ENCODE measurements at places on chromosomes 5 and 9.
A peak's percentile ranks its signal among the peaks of the same experiment; 100 is the strongest.

DNA sequence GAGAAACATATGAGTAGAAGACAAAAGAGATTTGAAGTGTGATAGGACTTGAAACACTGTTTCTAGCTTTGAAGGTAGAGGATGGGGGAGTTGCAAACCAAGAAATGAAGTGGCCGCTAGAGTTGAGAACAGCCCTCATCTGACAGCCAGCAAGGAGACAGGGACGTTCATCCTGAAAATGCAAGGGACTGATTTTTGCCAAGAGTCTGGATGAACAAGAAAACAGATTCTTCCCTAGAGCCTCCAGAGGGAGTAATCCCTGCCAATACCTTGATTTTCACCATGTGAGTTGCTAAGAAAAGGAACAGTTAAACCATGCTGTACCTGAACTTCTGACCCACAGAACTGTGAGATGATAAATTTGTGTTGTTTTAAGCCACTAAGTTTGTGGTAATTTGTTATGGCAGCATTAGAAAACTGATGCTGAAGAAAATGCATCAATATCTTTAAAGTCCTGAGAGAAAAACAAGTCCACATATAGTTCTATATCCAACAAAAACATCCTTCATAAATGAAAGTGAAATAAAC lies 154.0 kb upstream of the ADAMTSL1 start:
- DNase-seq: no peak

- DNase-seq: no peak
Observed at GRCh38 chr9:102867488-102867887, 127.6 kb upstream of the CYLC2 start.

DNA sequence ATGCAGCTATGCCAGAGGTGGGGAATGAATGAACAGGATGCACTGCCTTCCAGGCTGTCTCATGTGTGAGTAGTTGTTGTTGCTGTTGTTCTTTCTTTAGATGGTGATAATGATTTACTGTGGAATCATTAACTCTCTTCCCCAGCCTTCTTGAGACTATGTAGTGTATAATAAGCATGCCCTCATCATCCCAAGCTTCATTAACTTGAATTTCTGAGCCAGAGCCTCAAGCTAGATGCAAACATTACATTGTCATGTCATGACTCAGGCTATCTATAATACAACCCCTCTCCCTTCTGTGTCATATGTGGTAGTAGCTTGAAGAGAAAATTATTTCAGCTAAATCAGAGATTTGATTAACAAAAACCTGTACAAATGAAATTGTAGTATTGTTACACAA lies 10.0 kb upstream of the ADAMTSL1 start:
- DNase-seq: no peak

GRCh38 chr5:136080483-136081216 lies 51.9 kb downstream of the TGFBI start:
- no peak for DNase-seq

DNA sequence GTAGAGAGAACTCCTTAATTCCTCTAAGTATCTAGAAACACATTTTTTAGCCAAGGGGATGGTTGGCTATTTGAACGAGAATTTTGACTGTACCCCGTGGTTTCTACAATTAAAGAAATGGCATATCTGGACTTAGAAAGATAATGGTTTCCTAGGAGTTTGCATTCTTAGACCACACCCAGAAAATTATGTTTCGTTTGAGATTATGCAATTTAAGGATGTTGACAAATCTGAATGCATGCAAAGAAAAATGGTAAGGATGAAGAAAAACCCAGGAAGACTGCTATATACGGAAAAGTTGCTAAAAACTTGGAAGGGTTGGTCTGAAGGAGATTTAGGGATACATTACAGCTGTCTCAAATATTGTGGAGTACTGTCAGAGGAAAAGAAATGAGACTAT lies 538.5 kb upstream of the WWC1 start:
- no peak for DNase-seq

GRCh38 chr5:113218200-113218599 lies 216.6 kb downstream of the TSSK1B start:
- no peak for DNase-seq

GRCh38 chr9:127896395-127897192 lies 2.8 kb downstream of the ST6GALNAC6 start:
- no peak for DNase-seq

- no peak for DNase-seq
Observed at GRCh38 chr9:21919377-21920362, 74.5 kb downstream of the CDKN2A start.

DNA sequence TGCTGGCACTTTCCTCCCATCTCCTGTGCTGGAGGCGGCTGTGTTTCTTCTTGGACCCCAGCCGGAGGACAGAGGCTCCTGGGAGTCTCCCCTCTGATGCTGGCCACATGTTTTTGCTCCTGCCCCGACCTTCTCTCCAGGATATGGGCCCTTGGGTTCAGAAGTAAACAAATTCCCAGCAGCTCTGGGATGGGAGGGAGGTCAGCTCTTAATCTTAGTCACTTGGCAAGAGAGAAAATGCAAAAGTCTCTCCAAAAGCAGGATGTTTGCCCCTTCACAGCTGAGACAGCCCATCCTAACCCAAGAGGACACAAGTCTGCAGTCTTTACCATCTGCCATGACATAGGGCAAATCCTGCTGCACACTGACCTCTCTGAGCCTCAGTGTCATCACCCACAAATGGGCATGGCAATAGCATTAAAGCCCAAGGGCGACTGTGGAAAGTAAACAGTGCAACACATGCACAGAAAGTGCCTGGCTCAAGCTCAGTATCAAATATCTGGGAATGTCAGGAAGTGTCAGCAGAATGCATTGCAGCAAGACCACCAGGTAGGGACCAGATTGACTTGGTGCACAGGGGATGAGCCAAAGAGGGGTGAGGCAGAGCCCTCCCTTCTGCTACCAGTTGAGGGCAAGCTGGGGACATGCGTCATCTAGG lies 117.0 kb upstream of the CXCL14 start:
- DNase-seq: no peak

GRCh38 chr5:81288021-81288433 lies 13.4 kb upstream of the ZCCHC9 start:
- DNase-seq: no peak

GRCh38 chr5:107388141-107388861 lies 282.4 kb downstream of the EFNA5 start:
- peak; percentile 52 for DNase-seq

DNA sequence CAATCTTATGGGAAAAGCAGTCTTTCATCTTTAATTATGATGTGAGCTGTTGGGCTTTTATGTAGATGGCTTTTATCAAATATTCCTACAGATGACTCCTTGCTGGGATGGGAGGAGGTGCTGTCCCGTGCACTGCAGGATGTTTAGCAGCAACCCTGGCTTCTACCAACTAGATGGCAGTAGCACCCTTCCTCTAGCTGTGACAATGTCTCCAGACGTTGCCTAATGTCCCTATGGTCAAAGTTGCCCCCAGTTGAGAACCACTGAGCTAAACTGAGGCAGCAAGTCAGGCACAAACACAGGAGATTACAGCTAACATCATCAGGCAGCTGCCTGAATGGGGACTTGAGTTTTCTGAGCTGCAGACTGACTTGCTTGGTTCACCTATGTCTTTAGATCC lies 401.9 kb upstream of the PDE4D start:
- peak; percentile 36 for DNase-seq

GRCh38 chr9:115867326-115867725 lies 286.3 kb upstream of the PAPPA start:
- DNase-seq: no peak

DNA sequence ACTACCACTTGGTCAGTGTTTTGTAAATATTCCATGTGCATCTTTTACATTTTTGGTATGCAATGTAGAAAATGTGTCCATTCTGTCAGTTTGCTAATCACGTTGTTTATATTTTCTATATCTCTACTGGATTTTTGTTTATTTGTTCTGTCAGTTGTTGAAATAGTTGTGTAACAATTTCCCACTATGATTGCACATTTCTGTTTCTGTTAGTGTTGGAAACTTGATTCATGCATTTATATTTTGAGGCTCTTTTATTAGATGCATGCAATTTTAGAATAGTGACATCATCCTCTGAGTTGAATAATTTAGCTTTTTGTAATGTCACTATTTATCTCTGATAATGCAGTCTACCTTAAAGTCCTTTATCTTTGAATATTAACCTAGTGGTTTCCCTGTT lies 25.8 kb upstream of the LECT2 start:
- DNase-seq: no peak

GRCh38 chr5:160260006-160260775 lies 30.9 kb downstream of the FABP6 start:
- DNase-seq: no peak

GRCh38 chr5:136638084-136638483 lies 272.7 kb upstream of the TRPC7 start:
- DNase-seq: no peak

GRCh38 chr9:86747711-86748110 lies 199.6 kb downstream of the GAS1 start:
- no peak for DNase-seq

DNA sequence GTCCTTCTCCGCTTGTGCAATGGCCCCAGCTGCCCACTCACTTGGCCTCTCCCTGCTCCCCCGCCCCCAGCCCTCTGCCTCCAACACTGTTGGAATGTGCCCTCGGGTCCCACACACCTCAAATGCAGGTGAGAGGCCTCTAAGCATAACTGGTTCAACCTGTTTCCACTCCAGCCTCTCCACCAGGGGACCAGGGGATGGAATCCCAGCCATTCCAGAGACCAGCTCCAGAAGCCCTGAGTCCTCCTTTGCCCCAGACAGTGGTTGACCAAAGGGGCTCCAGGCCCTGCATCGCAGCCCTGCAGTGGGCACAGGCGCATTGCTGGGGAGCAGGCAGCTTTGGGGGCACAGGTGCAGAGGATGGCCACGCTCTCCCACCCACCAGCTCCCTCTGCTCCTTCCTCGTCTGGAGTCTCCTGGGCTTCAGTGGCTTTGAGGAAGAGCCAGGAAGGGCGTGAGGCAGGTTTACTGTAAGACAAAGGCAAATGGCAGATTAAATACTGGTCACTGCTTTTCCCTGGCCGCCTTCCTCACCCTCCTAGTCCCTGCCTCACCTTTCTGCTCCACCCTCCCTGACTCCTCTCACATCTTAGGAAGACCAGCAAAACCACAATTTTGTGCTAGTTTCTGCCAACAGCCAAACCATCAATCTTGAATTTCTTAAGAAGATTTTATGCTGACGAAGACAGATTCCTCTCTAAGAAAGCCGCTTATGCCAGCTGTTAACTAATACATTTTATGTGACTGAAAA lies 29.1 kb upstream of the IRX2 start:
- no peak for DNase-seq

- DNase-seq: no peak
Observed at GRCh38 chr5:33840927-33841547, 50.8 kb downstream of the ADAMTS12 start.

- no peak for DNase-seq
Observed at GRCh38 chr5:166365164-166365563, 1926.3 kb upstream of the WWC1 start.

GRCh38 chr9:14346811-14347405 lies 33.0 kb upstream of the NFIB start:
- no peak for DNase-seq

- DNase-seq: peak; percentile 59
Observed at GRCh38 chr9:35816708-35817107, 1.9 kb upstream of the HINT2 start.

DNA sequence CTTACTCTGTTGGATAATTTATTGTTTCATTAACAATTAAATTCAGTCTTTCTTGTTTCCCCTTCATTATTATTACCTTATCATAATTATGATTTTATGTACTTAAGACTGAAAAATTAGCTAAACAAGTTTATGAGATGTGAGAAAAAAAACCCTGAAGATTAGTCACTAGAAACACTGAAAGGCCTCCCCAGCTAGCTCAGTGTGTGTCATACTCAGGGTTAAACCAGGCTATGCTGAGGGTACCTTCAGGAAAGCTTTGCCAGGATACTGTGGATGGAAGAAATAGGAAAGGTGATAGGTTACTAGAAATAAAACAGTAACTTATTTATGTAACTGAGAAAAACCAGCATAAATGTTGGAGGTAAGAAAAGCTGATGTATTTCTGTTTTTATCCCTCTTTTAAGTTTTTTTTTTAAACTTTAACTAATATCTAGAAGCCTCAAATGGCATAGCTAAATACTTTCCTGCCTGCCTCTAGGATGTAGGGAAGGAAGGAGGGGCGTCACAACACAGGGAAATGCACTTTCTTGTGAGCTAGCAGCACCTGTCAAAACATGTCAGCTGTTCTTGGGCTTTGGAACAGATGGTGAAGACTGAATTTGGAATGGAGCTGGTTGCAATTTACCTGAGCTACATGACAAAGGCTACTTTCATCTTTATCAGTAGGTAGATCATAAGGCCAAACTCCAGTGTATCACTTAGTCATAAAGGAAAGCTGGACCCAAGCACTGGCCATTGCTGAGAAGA lies 24.2 kb downstream of the NMRK1 start:
- no peak for DNase-seq

DNA sequence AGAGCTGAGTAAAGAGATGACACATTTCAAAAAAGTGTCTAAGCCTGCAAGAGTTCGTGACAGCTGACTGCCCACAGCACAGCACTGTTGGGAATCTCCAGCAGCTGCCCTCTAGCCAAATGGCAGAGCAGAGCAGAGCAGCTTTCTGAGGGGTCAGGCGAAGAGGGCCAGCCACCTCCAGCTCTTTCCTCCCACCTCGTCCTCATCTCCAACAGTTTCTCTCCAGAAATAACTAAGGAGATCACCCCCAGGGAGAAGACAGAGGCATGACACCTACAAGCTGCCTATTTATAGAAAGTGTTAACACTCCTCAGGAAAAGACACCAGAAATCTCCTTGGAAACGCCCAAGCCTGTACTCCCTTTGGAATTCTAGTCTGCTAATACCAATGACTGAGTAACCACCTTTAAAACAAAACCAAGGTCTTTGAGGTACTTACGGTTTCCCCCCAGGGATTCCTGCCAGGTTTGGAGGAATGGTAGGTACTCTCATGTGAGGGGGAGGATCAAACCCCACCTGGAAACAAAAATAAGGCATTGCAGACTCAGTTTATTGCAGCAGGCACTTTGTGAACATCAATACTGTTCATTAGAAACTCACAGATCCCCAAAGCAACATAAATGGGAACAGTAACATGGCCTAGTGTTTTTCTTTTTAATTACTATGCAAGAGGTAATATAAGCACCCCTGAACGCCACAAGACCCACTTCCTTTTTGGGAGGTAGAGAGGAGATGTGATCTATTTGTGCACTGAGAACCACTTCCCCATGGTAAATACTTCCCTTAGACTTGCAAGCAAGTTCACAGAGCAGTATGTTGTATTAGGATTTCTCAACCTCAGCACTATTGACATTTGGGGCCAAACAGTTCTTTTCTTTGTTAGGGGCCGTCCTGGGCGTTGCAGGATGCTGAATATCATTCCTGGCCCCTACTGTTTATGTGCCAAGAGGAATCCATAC lies 79.3 kb downstream of the TLE1 start:
- DNase-seq: no peak

- no peak for DNase-seq
Observed at GRCh38 chr9:35350827-35351549, 138.9 kb upstream of the RUSC2 start.

- DNase-seq: peak; percentile 54
Observed at GRCh38 chr5:113092683-113093082, 116.1 kb downstream of the DCP2 start.

- DNase-seq: no peak
Observed at GRCh38 chr5:5570646-5571045, 148.2 kb downstream of the ICE1 start.

Measured in BE2C (cell line).